ENCODE measurements at places on chromosomes 6 and 20. TPM values are rescaled to one million over a fixed set of nuclear protein-coding genes. Genes with fewer than 3 reads are reported as not detected.

Gene SLC22A7
- not detected for total RNA-seq

Gene GFOD1
- 8.4 TPM for total RNA-seq

Gene BPIFB4
- not detected for total RNA-seq

Gene ZNF165
- 4.1 TPM for total RNA-seq

Gene TMC2
- total RNA-seq: not detected

Gene MOXD1
- not detected for total RNA-seq

DNA sequence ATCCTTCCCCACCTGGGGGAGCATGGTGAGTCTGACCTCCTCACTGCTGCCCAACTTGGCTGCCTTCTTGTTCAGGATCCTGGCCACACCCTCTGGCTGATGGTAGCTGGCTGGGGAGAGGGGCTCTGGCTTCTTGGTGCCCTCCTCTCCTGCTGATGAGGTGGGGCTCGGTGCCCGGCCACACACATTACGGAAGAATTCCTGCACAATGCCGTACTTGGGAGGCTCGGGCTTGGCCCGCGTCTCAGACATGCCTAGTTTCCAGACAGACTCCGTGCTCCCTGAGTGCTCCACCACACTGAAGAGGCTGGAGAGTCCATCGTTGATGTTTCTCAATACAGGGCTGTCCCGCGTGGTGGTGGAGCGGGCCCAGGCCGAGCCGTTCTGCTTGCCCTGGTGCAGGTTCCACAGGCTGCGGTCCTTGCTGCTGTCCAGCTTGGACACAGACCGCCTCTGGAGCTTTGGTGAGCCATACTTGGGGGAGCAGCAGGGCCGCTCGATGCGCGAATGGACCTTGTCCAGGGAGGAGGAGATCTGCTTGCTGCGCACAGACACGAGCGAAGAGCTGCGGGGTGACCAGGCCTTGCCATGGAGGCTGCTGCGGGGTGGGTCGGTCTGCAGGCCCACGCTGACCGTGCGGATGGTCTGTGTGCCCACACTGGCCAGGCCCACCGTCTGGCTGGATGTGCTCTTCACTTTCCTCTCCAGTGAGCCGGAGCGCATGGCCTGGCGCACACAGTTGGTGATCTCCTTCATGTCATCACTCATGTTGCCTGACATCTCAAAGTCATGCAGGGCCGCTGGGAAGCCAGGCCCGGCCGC lies 19.9 kb upstream of the DSN1 start:
- no peak for DNase-seq
- H3K27ac ChIP-seq: no peak overlapping the region
- H3K4me3 ChIP-seq: no peak overlapping the region
- H3K27me3 ChIP-seq: no peaks in the 10 kb centered on the region

DNA sequence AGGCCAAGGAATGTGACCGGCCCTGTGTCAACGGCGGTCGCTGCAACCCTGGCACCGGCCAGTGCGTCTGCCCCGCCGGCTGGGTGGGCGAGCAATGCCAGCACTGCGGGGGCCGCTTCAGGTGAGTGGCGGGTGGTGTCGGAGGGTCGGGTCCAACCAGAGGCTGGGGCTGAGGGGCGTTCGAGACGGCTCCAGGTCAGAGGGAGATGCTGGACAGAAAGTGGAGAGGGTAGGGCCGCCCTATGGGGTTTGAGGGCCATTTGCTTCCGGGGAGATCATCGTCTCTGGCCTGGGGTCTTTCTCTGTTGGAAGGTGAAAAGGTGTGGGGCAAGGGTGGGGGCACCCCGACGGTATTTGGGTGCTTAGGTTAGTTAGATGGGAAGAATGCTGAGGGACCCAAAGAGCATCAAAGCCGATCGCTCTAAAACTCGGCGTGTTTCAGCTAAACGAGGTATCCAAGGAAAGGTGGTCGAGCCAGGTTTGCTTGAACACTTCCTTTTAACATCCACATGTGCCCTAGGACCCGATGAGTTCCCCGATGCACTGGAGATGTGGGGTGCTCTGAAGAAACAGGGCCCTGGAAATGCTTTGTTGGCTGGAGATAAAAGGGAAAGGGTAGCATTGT lies 691 bp downstream of the ATRN start:
- H3K27ac ChIP-seq: peak overlapping the region; percentile 75
- H3K4me1 ChIP-seq: peaks cover 19% of the 10 kb centered on the region
- no peak for DNase-seq
- no peaks in the 10 kb centered on the region for H3K36me3 ChIP-seq

DNA sequence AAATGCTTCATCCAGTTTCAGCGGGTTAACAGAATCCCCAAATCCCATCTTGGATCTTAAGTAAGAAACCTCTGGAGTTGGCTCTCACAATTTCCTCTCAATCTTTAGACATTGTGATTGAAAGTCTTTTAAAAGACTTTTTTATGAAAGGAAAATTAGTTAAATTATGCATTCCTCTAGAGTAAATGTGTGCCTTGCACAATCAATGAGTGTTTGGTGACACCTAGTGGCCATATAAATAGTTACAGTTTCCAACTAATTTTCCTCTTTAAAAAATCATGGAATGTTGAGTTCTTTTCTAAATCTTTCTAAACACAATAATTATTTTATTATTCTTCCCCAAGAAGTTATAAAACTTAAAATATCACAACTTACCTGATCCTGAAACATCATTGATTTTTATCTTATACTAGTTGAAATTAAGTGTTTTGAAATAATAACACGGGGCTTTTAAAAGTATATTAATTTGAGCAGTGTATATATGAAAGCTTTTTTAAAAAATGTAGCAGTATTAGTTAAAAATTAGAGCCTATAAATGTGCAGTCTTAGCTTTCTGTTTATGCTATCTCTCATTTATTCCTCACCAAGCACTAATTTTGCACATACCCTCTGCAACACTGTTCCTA lies 66.4 kb downstream of the PKHD1 start:
- no peak overlapping the region for H3K4me3 ChIP-seq
- no peaks in the 10 kb centered on the region for H3K27me3 ChIP-seq
- DNase-seq: no peak
- peaks cover 13% of the 10 kb centered on the region for H3K4me1 ChIP-seq
- H3K36me3 ChIP-seq: no peaks in the 10 kb centered on the region

GRCh38 chr20:5779071-5779900 lies 29.1 kb downstream of the SHLD1 start:
- H3K4me3 ChIP-seq: no peak overlapping the region
- peak; percentile 26 for DNase-seq
- peaks cover 30% of the 10 kb centered on the region for H3K4me1 ChIP-seq
- H3K27me3 ChIP-seq: no peaks in the 10 kb centered on the region

DNA sequence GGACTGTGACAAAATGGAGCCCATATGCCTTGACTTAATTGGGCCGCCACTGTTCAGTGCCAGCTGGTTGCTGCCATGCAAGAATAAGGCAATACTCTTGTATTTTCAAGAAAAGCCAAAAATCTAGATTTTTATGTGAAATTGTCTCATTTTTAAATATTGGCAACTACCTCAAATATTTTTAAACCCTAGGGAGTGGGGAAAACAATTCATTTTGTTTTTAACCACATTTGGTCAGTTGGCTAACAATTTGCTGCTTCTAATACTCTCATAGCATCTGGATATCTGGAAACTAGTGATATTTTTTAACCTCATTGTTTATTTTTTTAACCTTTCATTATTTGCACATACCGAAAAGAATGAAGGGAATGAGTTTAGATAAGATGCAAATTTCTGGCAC lies 91.0 kb downstream of the EYA2 start:
- no peak overlapping the region for H3K27ac ChIP-seq
- H3K36me3 ChIP-seq: no peaks in the 10 kb centered on the region
- H3K27me3 ChIP-seq: no peaks in the 10 kb centered on the region
- H3K4me3 ChIP-seq: no peak overlapping the region
- no peak for DNase-seq

DNA sequence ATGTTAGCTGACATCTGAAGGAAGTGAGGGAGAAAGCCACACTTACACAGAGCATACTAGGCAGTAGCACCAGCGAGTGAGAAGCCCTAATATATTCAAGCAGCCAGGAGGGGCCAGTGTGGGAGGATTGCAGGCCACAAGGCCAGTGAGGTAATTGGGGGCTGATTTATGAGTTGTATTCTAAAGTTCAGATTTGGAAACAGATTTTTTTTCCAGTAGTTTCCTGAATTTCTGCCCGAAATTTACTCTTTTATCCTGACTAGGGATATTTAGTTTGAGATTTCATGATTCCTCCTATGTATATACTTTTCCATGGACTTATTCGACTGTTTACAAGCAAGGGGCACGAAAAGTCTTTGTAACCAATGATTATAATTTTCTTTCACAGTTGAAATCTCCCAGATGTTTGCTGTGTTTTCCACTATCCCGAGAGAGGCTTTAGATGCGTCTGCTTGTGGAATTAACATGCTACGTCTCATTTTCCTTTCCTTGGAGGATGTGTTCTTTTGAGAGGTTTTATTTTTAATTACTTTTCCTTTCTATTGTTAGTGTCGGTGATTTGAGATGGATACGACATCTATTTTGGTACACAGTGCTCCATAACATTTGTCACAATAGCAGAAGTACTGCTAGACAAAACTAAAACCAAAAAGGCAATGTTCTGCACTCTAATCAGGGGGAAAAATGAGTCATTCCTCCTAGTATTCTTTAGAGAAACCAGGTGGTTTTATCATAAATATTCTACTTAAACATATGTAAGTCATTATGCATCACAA lies 356.3 kb upstream of the HSF2 start:
- H3K36me3 ChIP-seq: no peaks in the 10 kb centered on the region
- H3K4me1 ChIP-seq: no peaks in the 10 kb centered on the region
- no peak for DNase-seq
- H3K27me3 ChIP-seq: no peaks in the 10 kb centered on the region
- no peak overlapping the region for H3K27ac ChIP-seq
- H3K4me3 ChIP-seq: no peak overlapping the region

- H3K27me3 ChIP-seq: no peaks in the 10 kb centered on the region
- no peaks in the 10 kb centered on the region for H3K4me1 ChIP-seq
- no peak for DNase-seq
- H3K36me3 ChIP-seq: no peaks in the 10 kb centered on the region
Measured at GRCh38 chr6:163248051-163248450, 166.5 kb upstream of the QKI start.

GRCh38 chr6:95099410-95099809 lies 477.9 kb upstream of the MANEA start:
- no peak overlapping the region for H3K4me3 ChIP-seq
- no peaks in the 10 kb centered on the region for H3K36me3 ChIP-seq
- no peak overlapping the region for H3K27ac ChIP-seq
- no peaks in the 10 kb centered on the region for H3K4me1 ChIP-seq
- no peak for DNase-seq
- no peaks in the 10 kb centered on the region for H3K27me3 ChIP-seq

Data from transverse colon (tissue), 4 donors.